Omental fat pad (tissue), 4 donors: ENCODE measurements at places on chromosomes 7 and 10. TPM values are rescaled to one million over a fixed set of nuclear protein-coding genes. Genes with fewer than 3 reads are reported as not detected.

DNA sequence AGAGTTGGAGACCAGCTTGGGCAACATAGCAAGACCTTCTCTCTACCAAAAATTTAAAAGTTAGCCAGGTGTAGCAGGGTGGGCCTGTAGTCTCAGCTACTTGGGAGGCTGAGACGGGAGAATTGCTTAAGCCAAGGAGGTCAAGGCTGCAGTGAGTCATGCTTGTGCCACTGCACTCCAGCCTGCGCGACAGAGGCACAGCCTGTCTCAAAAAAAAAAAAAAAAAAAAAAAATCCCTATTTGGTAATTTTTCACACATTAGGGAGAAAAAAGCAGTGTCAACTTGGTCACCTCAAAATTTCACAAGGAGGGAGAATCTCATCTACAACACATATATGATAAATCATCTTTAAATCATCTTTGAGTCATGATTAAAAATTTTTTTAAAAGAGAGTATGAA is 6.4 kb upstream of the ZNF398 start:
- no peak for DNase-seq

DNA sequence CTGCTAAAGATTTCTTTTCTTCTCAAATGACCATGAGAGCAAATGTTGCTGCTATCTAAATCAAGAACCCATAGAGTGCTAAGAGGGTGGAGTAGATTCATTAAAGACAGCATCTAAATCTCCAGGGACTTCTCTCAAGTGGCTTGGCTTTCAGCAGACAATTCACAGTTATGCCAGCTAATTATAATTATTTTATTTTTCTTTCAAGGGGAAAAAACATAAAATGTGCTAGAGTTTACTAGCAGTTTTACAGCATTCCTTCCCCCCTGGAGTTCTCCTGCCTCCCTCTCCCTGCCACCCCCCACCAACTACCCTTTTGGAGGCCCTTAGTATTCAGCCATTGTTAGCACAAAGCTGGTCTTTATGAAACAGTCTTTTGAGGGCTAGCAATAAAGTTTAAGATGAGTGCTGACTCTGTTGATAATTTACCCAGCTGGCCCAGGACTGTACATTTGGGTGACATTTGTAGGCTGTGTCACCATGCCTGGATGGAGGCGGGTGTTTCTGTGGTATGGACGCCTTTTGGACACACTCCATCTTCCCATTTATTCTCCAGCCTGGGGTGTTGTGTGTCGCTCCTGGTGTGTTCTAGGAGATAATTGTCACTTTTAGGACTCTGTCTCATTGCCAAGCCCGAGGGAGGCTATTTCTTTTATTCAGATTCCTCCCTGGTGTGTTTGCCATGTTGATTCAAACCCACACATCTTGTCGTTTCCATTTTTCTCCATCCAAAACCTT is 160.2 kb downstream of the CREB5 start:
- DNase-seq = no peak

DNA sequence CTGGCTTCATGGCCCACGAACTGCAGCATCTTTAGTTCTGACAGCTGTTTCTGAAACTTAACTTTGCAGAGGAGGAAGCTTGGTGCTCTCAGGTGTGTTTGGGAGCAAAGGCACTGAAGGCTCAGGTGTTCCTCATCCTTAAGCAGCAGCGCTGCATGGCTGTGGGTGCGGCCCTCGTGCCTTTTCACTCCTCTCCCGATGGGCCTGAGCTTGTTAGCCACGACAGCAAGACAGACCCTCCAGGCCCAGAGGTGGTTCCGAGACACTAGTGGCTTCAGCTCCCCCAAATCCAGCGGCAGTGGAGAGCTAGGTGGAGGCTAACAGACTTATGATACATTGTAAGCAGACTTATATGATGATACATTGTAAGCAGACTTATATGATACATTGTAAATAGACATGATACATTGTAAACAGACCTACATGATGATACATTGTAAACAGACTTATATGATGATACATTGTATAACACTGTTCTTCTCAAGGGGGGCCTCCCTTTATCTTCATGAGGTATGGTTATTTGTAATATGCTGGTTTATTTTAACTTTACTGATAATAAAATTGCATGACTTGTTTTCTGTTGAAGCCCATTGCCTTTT is 14.1 kb downstream of the PFKP start:
- no peak for DNase-seq

DNA sequence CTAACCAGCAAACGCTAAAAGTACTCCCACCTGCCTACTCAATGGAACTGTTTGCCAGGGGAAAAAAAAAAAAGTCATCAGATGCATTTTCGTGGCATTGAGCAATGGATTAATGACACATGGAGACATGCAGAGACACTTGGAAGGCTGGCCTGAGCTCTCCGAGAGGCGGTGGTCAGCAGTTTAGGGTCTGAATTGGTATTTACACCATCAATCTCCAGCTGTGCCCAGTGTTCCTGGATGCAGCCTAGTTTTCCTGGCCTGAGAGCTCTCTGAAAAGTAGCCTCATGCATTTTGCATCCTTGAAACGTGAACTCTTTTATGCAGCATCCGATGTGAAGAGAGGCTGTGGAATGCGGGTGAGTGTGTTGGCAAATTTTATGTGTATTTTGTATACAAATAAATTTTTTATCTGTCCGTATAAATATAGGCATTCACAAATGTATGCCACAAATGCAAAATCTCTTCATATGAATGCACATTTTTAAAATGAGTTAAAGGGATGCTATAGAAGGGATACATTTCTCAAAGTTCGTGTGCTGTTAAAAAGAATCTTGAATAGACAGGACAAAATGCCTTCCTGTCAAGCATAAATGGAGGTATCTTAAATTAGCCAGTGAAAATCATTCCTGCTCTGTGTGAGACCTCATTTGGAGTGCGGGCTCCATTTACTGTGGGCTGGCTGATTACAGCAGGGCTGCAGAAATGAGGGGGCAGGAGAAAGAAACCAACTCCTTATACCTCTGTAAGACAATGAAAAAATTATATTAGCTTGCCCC is 137.7 kb upstream of the PFKP start:
- DNase-seq = no peak

- DNase-seq = no peak
These were observed 640 bp upstream of the ZNF425 start for GRCh38 chr7:149126662-149127266.

DNA sequence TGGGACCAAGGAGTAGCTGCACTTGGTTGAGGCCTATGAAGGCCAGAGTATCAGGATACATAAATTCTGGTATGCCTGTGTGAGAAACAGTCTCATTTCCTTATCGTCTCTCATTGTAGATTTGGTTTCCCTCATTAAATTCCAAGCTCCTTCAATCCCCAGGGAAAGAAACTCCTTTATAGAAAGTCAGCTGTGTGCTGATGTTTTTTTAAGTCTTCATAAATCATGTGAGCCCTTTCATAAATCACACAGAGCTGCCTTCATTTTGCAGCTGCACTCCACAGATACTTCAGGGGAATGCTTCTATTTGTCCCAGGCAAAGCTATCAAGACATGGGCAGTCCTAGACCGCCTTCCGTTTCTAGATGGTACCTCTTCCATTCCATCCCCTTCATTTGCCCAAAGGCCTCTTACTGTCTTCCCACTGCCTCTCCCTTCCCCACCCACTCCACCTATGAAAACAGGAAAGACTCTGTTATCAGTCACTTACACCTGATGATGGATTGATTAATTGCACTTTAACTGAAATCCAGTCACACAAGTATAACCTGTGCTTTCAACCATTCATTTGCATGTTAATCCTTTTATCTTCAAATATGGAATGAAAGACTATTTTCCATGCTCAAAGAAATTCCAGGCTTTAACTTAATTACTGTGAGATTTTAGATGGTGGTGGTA is 290.2 kb downstream of the C7orf25 start:
- no peak for DNase-seq

DNA sequence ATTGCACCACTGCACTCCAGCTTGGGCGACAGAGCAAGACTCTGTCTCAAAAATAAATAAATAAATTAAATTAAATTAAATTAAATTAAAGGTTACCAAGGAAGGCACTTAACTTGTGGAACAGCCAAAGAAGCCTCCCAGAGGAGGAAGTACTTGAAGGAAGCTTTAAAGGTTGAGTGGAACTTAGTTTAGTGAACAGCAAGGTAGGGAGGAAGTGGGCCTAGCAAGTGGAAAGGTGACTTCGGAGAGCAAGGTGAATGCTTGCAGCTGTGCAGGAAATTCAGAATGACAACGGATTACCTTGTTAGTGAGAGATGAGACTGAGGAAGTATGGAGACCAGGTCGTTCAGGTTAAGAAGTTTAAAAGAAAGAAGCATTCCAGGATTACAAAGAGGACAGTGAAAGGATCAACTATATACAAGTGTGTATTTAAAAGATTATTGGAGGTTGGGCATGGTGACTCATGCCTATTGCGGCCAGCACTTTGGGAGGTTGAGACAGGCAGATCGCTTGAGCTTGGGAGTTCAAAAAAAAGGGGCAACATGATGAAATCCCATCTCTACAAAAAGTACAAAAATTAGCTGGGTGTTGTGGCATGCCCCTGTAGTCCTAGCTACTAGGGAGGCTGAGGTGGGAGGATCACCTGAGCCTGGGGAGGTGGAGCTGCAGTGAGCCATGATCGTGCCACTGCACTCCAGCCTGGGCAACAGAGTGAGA is 12.8 kb upstream of the RPEL1 start:
- DNase-seq = no peak

DNA sequence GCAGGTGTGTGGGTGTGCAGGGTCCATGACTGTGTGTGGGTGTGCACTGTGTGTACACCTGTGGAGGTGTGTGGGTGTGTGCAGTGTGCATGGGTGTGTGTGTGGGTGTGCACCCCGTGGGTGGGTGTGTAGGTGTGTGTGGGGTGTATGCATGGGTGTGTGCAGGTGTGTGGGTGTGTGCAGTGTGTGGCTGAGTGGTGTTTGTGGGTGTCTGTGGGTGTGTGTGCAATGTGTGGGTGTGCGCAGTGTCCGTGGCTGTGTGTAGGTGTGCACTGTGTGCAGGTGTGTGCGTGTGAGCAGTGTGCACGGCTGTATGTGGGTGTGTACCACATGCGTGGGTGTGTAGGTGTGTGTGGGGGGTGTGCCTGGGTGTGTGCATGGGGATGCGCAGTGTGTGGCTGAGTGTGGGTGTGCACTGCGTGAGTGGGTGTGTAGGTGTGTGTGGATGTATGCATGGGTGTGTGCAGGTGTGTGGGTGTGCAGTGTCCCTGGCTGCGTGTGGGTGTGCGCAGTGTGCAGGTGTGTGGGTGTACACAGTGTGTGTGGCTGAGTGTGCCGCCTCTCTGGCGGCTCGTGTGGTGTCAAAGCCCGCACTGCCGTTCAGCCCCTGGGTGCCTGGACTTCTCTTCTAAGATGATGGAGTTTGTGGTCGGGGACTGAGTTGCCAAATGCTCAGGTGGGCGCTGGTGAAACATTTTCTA is 208.3 kb downstream of the DNAJB6 start:
- no peak for DNase-seq

- no peak for DNase-seq
These were observed 99.2 kb downstream of the SUGCT start for GRCh38 chr7:40234046-40234445.

GRCh38 chr7:99631295-99632109 is 14.8 kb downstream of the ZSCAN25 start:
- DNase-seq = no peak

DNA sequence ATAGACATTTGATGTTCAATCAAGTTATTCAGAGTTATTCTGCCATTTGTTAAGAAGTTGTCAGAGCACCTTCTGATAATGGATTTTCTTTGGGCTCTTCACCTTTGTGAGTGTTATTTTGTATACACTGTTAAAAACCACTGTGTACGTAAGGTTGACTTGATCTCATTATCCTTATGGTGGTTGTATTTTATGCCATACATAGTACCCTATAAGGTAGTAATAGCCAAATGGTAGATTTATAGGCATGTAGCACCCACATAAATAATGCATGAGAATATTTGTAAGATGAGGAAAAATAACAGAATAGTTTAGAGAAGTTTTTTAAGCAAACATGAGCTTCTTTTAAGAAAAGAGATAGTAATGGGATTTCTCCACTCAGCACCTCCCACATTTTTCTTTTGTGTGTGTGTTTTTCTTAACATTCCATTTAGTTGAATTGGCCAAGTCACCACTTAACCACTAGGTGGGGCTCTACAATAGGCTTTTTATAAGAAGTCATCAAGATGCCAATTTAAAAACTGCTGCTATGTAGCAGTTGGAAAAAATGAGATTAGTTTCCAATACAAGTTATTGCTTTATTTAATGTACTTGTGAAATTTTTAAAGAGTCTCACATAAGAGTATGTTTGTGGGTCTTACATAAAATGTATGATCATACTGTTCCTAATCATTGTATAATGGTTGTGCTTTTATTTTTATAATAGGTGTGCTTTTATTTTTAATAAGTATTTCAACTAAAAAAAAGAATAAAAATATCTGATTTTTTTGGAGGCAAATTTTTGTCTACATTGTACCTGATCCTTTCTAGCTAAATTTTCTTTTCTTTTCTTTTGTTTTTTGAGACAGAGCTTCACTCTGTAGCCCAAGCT is 41.1 kb upstream of the STMP1 start:
- no peak for DNase-seq

DNA sequence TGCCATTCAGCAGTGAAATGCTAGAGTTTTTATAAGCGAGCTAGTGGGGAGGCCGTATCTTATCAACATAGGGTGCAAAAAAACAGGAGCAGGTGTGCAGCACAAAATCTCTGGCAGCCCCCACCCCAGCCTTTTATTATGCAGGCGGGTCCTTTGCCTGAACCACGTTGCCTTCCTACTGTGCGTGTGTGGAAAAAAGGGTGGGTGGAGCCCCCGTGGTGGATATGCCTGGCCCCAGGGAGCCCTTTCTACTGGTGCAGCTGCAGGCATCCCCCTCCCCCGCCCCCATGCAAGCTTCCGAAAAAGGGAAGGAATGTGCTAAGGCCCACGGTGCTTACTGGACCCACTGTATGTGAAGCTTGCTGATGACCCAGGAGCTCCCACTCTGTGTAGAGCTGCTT is 175.9 kb downstream of the USP6NL start:
- DNase-seq = no peak

DNA sequence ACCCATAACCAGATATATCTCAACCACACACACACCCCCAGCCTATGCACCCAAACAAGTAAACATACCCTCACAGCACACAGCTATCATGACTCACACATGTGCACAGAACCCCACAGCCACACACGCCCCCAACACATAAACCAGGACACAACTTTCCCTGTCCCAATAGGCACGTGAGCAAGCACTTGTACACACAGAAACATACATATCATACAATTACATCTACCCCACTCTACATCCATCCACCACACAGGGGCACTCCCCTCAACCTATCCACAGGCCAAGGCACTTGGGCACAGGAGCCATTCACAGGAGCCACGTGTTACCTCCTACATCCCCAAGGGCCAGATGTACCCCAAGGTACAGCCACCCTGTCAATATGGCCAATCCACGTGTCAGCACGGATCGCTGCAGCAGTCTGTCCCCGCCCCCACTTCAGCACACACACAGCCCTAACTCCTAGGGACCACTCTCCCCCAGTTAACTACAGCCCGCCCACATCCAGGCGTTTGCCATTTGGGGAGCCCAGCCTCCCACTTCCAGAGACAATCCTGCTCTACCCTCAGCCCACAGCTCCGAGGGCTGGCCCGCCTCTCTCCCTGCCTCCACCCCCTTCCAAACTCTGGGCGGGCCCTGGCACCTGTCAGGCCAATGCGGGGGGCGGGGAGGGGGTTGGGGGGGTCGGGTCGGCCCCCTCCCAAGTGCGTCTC is 163.5 kb downstream of the SH3PXD2A start:
- DNase-seq = no peak

GRCh38 chr7:138853448-138853847 is 55.5 kb upstream of the ATP6V0A4 start:
- DNase-seq = no peak

GRCh38 chr10:48274636-48275035 is at the start of gene FRMPD2:
TSS of gene FRMPD2 (minus strand) at chr10:48274696. CDS start at chr10:48274567, 129 bp downstream.
- no peak for DNase-seq

DIP2C gene
- 32.2 TPM for total RNA-seq

GIMAP5 gene
- 146 TPM for total RNA-seq

FGFBP3 gene
- total RNA-seq = 0.96 TPM

ARHGEF5 gene
- 6.6 TPM for total RNA-seq

CABCOCO1 gene
- not detected for total RNA-seq

CLIP2 gene
- 20.3 TPM for total RNA-seq

ATAD1 gene
- total RNA-seq = 29.4 TPM
